ENCODE measurements at places on chromosomes 16 and 17. TPM values are rescaled to one million over a fixed set of nuclear protein-coding genes. Genes with fewer than 3 reads are reported as not detected.

DNA sequence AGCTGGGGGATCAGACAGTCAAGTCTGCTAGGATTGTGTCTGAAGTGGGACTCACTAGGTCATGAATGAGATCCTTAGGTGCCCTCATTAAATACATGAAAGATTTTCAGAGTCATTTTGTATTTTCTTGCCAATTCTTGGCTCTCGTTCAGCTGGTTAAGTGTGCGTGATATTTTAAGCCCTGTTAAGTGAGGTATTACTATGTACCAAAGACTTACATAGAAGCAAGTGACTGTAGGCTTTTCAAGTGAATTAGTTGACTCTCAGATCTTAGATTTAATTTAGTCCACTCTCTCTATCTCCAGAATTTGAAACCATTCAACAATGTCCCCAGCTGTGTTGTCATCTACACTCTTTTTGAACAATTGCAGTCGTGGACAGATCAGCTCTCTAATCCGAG lies 219.4 kb downstream of the FOXL1 start:
- no peaks in the 10 kb centered on the region for H3K36me3 ChIP-seq
- no peak overlapping the region for H3K4me3 ChIP-seq
- H3K27me3 ChIP-seq, result peaks cover 11% of the 10 kb centered on the region
- no peak for DNase-seq

Gene SBK1
- 35.9 TPM for total RNA-seq

- no peak overlapping the region for H3K27ac ChIP-seq
- peaks cover 14% of the 10 kb centered on the region for H3K27me3 ChIP-seq
These were observed 60.9 kb downstream of the SRCIN1 start for GRCh38 chr17:38544839-38545209.

DNA sequence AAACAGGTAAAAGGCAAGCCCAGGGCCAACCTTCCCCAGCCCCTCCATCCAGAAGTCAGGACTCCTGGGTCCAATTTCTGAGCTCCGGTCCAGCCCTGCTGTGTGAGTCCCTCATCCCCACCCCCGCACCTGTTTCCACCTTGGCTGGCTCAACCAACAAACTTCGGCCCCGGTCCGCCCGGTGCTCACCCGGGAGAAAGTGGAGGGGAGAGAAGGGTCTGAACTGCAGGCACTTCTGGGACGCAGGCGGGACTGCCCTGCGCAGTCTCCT lies 541 bp downstream of the RHBDF2 start:
- H3K4me3 ChIP-seq, result peak overlapping the region; percentile 90
- peaks cover 40% of the 10 kb centered on the region for H3K4me1 ChIP-seq
- H3K36me3 ChIP-seq, result no peaks in the 10 kb centered on the region
- DNase-seq, result no peak
- H3K27ac ChIP-seq, result peak overlapping the region; percentile 57

Measured in activated CD8-positive, alpha-beta T cell treated with anti-CD3 and anti-CD28 coated beads for 36 hours (primary cell).